Cardiac fibroblast (primary cell): ENCODE measurements at places on chromosomes 12 and 14.

DNA sequence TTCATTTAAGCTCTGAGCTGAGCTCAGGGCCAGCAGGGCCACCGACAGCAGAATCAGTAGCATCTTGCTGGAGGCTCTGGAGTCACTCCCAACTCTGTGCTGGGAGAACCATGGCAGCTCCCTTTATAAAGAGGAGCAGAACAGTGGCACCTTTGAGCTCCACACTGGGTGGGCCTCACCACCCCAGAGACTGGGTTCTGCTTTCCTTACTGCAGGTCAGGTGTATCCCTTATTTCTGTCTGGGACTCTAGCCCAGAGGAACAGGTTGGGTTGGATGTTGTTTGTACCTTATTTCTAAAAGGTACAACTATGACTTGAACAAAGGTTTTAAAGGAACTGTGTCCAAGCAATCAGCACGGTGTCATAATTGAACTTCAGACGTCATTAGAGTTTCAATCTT lies at the start of gene PRB3:
TSS of gene PRB3 (minus strand) at position 101 of the 400 bp plus-strand sequence. CDS start at position 63, 38 bp downstream.
- DNase-seq: no peak

DNA sequence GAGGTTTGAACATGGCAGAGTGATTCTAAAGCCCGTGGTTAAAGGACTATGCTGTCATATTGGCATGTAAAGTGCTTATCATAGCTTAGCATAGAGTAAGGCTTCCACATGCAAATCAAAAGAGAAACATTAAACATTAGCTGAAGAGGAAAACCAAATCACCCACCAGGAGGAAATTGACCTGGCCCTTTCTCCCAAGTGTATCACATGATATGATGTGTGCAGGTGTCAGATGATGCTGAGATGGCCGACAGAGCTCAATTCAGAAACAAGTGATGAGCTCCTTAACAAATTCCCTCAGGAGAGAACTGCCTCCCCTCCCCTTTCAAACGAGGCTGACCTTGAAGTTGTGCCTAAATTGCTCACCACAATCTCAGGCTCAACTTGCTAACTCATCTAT lies 217.1 kb upstream of the BTG1 start:
- no peak for DNase-seq

- DNase-seq: peak; percentile 52
These were observed 2.0 kb downstream of the WNT5B start for GRCh38 chr12:1630827-1631591.

- DNase-seq: no peak
These were observed 11.4 kb upstream of the ORAI1 start for GRCh38 chr12:121614872-121615467.

GRCh38 chr12:66803930-66804329 lies 125.1 kb upstream of the GRIP1 start:
- DNase-seq: no peak

GRCh38 chr12:85076688-85077430 lies 40.7 kb downstream of the LRRIQ1 start:
- DNase-seq: peak; percentile 88

DNA sequence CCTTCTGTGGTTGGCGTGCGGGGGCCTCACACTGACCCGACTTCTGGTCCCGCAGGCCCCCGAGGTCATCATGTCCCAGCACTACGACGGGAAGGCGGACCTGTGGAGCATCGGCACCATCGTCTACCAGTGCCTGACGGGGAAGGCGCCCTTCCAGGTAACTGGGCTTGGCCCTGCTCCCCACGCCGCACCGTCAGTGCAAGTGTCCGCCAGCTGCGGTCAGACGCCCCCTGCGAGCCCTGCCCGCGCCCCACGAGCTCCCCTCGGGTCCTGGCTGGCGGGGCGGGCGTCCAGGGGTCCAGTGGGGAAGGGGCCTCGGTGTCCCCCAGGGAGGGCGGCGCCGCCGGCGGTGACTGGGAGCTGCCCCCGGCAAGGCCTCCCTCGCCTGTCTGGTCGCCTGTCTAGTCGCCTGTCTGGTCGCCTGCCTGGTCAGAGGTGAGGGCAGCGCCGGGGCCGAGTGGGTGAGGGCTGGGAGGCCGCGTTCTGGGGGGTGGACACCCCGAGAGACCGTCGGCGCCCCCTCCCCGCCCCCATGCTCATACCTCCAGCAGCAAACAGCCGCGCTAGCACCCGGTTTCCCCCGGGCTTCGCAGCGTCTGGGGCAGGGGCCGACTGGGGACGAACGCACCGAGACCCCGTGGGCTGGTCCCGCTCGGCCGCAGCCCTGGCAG lies 14.8 kb downstream of the ULK1 start:
- DNase-seq: no peak

- no peak for DNase-seq
These were observed 164.4 kb upstream of the PLXNC1 start for GRCh38 chr12:93984005-93984404.

GRCh38 chr12:62113366-62114011 lies 146.7 kb upstream of the USP15 start:
- no peak for DNase-seq

GRCh38 chr12:113720629-113721028 lies 245.5 kb downstream of the RBM19 start:
- DNase-seq: no peak

- no peak for DNase-seq
These were observed 5.4 kb downstream of the BMP4 start for GRCh38 chr14:53951243-53951626.

GRCh38 chr12:116135209-116135930 lies 142.1 kb downstream of the MED13L start:
- peak; percentile 65 for DNase-seq

DNA sequence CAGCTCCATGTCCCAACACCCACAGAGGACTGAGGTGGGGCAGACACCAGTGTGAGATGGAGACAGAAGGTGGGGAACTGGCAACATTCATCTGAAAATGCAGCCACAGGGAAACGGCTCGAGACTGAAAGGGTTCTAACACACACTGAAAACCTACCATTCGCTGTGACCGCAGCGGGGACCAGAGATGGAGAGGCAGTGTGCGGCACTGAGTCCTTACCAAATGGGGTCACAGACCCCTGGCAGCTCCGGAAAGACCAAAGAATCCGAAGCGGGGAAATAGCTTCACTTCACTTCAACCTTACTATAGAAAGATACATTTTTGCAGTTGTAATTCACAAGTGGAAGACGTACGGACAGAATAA lies 9.6 kb downstream of the BAG5 start:
- no peak for DNase-seq

DNA sequence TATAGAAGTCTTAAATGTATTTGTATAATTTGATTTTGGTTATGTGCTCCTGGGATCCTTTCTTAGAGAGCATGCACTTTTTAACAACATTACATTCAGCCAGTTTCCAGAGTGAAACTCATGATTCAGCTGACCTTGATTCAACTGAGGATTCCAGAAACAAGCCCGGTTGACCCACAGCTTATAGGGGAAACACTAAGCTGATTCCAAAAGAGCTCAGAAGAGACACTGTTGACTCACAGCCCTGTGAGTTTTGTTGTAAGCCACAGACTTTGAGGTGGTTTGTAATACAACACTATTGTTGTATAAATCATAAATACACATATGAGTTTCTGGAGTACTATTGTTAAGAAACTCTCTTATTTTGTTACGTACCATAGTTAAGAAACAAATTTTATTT lies 133.8 kb upstream of the MGAT4C start:
- peak; percentile 0 for DNase-seq

DNA sequence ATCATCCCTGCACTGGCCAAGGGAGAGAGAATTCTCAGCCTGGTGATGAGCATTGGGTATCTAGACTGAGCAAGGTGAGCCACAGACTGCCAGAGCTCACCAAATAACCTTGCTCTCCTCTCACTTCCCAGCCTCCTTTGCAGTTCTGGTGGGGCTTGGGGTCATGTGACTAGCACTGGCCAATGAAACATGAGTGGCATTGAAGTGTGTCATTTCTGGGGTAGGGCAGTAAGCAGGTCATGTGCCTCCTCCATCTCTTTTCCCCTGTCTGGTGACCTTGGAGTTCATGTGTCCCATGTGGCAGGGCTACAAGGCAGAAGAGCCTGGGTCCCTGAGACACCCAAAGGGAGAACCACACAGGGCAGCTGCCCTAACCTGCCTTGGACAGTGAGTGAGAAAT lies 3.6 kb upstream of the KRT72 start:
- DNase-seq: no peak

GRCh38 chr12:47556261-47557030 lies 149.4 kb downstream of the RPAP3 start:
- no peak for DNase-seq

DNA sequence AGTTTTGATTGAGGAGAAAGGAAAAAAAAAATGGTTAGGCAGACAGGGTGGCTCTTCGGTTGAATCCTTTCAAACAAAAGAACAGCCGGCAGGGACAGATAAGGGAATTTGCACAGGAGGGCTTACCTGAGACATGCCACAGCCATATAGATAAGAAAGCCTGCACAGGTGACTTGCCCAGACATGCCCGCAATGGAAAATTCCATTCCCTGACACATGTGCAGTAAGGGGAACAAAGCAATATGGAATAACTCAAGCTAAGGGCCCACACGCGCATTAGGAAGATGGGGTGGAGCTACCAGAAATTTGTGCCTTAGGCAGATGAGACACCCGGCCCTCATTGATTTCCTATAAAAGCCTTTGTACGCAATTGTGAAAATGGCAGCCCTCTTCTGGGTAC lies 86.7 kb downstream of the TMEM260 start:
- DNase-seq: no peak

DNA sequence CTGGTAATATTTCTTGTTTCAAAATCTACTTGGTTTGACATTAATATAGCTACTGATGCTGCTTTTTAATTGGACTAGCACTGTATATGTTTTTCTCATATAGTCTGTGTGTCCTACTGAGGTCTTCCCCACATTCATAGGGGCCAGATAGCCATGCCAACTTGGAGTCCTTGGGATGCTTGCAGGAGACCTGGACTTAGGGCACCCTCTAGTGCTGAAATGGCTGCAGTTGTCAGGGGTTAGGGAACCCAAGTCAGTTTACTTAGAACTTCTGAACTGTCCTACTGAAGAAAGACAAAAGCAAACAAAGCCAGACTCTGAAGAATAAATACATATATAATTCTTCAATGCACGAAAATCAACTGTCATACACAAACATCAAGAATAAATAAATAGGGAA lies 279.9 kb upstream of the SYT1 start:
- DNase-seq: peak; percentile 40

DNA sequence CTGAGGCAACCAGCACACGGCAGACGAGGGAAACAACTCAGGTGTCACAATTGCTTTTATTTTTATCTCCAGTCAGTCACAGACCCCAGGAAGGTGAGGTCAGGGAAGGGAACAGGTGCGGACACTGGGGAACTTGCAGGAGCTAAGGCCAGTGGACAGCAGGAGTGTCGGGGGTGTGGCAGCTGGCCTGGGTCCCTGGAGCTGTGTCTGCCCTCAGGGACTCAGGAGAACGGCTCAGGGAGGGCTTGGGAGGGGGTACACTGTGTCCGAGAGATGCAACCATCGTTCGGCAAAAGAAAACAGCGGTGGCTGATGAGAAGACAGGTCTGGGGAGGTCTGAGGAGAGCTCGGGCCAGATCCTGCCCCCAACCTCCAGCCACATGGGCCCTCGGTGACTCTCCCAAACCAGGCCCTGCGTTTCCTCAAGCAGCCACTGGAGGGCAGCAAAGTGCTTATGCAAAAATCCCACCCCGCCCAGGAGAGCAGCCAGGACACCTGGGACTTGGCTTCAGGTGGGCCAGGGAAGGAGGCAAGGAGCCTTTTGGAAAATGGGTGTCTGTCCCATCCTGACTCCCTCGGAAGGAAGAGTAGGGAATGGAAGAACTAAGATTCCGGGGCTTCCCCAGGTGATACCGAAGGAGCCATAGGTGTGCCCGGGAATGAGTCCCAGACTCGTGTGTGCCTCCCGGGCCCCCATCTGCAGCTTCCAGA lies 24.1 kb upstream of the BCDIN3D start:
- peak; percentile 71 for DNase-seq

GRCh38 chr12:179131-179884 lies 34.6 kb downstream of the SLC6A12 start:
- no peak for DNase-seq
